ENCODE measurements at places on chromosomes 2 and 18. TPM values are rescaled to one million over a fixed set of nuclear protein-coding genes. Genes with fewer than 3 reads are reported as not detected.

Gene CYTIP
- total RNA-seq, result 520 TPM

Gene OTOF
- 0.81 TPM for total RNA-seq

Gene SH3BP4
- total RNA-seq, result 0.14 TPM

Gene CYRIA
- 0.70 TPM for total RNA-seq

Gene HSBP1L1
- total RNA-seq, result 5.1 TPM

Gene SLC39A6
- 20.6 TPM for total RNA-seq

Gene POTEI
- not detected for total RNA-seq

Gene VAMP8
- total RNA-seq, result 91.1 TPM
